ENCODE measurements at places on chromosomes 1 and 21.

DNA sequence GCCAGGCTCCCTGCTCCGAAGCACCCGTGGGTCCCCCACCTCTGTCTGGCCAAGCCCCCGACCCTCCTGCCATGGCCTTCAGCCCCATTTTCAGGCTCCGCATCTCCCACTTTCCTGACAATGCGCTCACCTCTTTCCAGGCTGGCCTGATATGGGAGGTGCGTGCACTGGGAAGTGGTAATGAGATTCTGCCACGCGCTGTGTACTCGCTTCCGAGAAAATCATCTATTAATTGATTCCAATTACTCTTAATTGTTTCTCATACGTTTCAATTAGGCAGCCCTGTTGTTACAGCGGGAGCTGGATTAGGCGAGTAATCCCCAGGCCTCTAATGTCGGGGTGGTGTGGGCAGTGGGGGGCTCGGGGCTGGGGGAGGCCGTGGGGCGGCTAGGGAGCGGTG is 122.4 kb upstream of the ARHGEF16 start:
- no peak for DNase-seq

DNA sequence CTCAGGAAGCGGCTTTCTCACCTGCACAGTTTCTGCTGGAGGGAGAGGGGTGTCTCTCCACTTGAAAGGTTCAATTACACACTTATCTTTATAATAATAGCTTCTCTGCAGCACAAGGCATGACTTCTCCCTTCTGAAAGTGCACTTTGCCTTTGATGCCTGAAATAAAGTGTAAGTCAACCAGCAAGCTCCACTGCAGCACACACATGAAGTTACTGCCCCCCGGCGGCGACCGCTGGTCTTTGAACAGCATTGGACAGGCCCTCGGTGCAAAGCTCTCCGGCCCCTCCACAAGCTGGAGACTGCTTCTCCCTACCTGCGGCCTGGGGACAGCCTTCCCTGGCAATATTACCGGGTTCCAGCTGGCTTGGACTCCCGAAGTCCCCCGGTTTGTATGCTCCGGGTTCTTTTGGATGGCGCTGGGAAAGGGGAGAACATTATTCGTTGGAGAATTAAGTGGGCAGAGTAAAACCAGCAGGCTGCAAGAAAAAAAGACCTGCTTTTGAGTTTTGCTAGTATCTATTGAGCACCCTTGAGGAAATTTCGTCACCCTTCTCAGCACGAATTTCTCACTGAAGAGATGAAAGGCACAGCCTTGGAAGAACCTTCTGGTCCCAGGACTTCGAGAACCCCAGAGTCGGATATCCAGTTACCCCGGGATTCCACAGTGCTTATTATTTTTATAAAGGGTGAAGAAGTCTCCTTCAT is 11.8 kb downstream of the RCAN1 start:
- peak; percentile 59 for DNase-seq

DNA sequence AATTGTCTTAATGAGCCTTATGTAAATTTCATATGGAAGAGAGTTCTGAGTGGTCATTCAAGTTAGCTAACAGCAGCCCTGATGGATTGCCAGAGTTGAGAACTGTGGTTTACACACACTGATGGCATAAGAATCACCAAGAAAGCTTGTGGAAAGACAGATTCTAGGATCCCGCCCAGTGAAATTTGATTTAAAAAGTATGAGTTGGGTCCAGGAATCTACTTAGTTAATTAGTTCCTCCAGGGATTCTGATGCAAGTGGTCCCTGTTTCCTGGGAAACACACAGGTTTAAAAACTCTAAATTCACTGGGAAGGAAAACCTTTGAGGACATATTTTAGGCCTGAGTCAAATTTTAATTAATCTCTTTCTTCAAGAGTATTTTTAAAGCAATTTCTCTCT is 144.3 kb downstream of the NTPCR start:
- DNase-seq, result no peak

GRCh38 chr1:20950679-20951078 is 163.6 kb upstream of the HP1BP3 start:
- no peak for DNase-seq

DNA sequence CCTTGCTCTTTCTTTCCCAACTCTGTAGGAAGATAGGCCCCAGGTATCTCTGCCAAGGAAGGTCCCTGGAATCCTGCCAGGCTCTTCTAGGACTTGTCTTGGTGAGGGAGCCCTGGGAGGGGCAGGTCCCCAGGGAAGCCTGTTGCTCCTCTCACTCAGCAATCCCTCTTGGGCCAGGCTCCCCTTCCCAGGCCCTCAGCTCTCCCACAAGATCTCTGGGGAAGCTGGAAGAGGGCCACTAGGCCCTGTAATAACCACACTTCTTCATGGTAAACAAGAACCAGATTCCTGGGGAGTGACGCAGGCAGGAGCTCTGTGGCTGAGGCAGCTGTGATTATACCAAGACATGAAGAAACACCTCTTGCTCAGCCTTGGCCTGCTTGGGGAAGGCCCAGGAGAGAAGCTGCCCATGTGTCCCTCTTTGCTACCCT is 9.9 kb upstream of the MAPKAPK2 start:
- no peak for DNase-seq

DNA sequence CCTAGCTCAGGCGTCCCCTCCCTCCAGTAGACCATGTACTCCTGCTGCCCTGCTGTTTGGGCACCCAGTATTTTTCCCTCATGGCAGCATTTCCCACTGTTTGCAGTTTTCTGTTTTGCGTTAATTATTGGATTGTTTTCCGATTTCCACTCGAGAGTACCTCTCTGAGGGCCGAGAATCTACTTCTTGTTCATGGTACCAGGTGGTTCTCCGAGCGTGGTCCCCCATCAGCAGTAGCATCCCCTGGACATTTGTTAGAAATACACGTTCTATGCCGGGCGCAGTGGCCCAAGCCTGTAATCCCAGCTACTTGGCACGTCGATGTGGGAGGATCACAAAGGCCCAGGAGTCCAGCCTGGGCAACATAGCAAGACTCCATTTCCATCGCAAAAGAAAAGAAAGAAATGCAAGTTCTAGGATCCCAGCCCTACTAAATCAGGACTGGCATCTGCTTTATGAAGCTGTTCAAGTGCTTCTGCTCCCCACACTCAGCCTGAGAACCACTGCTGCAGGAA is 690 bp downstream of the RRP1 start:
- DNase-seq, result peak; percentile 25

DNA sequence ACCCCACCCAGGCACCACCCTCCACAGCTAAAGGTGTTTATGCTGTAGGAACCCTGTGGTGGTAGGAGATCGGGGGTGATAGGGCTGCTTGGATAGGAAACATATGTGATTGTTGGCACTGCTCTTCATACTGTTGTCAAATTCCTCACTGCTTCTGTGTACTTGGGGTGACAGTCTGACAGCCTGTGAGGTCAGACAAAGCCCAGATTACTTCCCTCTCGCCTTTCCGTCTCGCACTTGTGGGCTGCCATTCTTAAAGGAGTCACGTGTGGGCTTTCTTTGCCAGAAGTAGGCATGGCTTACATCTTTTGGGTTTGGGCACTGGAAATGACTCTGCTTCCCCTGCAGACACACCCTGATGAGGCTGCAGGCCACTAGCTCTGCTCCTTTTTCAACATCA is 363.8 kb downstream of the DISC1 start:
- no peak for DNase-seq

DNA sequence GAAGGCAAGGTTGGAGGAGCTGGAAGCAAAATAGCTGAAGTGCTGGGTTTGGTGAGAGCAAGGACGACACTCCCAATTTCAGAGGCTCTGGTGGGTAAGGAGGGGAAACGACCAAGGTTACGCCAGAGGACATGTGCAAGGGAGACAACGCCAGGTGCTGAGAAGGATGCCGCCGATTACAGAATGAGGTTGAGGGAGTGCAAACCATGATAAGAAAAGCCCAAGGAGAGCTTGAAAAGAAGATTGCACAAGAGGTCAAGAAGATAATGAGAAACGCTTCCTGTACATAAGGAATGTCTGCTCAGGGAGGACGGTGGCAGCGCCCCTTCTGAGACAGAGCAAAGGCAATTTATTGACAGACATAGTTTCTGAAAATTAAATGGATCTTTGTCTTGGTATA is 382.0 kb upstream of the PROX1 start:
- DNase-seq, result no peak

DNA sequence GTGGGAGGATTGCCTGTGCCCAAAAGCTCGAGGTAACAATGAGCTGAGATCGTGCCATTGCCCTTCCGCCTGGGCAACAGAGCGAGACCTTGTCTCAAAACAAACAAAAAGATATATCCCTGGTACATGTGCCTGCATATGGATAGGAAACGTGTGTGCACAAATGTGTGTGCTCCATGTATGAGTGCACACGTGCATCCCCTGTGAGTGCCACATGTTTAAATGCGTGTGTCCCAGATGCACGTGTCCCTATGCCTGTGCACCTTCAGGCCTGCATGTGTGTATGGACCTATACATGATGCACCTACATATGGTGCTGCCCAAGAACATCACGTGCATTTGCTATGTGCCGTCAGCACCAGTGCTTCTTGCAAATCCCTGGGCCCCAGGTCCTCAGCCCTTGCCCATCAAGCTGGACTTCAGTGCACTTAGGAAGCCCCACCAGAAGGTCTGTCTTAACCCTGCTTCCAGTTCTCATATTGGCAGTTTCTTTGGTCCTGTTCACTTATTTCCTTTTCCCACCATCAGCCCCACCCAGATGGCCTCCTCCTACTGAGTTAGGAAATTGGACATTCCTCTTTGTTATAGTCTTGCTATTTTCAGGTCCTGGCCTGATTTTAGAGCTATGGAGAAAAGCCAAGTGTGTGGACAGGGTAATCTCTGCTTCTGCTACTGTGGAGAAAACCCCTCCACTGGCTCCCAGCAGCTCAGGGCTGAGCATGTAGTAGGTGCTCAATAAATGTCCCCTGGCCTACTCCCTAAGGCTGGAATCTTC is 15.4 kb downstream of the TIE1 start:
- no peak for DNase-seq

- DNase-seq, result no peak
These were observed 215.4 kb downstream of the ZNF648 start for GRCh38 chr1:181846001-181846645.

GRCh38 chr1:166903232-166903631 is 27.2 kb upstream of the TADA1 start:
- DNase-seq, result peak; percentile 45

GRCh38 chr1:74733604-74734484 is 892 bp downstream of the TYW3 start:
- peak; percentile 89 for DNase-seq

- peak; percentile 20 for DNase-seq
These were observed 21.7 kb downstream of the ITPKB start for GRCh38 chr1:226717256-226717909.

- DNase-seq, result no peak
These were observed 12.3 kb upstream of the LRRC8D start for GRCh38 chr1:89808441-89809117.

DNA sequence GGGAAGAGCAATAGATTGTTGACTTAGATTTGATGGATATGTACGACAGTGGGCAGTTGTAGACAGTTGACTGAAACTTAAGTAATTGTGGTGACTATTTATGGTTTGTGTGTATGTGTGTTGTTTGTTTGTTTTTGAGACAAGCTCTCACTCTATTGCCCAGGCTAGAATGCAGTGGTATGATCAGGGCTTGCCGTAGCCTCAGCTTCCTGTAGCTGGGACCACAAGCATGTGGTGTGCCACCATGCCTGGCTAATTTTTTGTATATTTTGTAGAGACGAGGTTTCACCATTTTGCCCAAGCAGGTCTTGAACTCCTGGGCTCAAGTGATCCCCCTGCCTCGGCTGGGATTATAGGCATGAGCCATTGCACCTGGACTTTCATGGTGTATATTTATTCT is 9.8 kb downstream of the SDHC start:
- no peak for DNase-seq

GRCh38 chr1:164613176-164613575 is 54.2 kb downstream of the PBX1 start:
- DNase-seq, result no peak

DNA sequence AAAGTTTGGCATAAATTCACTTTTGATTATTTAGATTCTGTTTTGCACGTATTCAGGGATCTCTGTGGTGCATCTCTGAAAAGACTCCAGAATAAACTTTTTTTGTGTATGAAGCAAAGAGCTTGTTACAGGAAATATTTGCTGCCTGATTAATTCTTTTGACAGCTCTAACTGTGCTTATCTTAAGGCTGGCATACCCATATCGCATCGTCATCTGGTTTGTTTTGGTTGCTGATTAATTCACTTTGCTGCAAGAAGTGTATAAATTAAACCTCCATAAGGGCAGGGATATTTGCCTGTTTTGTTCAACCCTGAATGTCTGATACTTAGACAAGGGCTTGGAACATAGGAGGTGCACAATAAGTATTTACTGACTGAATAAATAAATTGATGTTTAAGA is 17.5 kb upstream of the DUSP10 start:
- DNase-seq, result peak; percentile 52

- no peak for DNase-seq
These were observed 57.6 kb upstream of the CRB1 start for GRCh38 chr1:197210426-197210825.

GRCh38 chr21:34046917-34047316 is 26.5 kb upstream of the MRPS6 start:
- no peak for DNase-seq

DNA sequence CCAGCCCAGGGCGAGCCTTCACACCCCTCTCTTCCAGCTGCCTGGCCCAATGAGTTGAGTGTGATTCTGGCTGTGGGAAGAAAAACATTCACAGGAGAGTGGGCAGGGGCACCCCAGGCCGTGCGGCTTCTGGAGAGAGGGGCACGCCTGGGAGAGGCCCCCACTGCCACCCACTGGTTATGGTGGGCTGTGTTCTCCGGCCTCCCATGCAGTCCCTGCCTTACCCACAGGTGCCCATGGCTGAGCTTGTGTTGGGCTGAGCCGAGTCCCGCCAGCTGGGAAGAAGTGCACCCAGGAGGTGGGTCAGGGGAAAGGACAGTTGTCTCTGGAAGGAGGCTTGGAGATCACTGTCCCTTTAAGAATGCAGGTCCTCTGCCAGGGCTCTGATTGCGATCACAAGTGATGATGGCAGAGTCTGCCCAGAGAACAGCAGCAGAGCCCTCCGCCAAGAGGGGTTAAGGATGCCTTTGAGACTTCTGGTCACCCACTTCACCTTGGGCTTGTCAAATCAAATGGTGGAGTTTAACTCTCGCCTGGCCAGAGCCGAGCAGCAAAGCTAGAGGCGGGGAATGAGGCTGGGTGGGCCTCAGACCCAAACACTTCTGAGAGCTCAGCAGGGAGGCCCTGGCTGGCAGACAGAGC is 124.7 kb upstream of the ARHGEF16 start:
- DNase-seq, result no peak

DNA sequence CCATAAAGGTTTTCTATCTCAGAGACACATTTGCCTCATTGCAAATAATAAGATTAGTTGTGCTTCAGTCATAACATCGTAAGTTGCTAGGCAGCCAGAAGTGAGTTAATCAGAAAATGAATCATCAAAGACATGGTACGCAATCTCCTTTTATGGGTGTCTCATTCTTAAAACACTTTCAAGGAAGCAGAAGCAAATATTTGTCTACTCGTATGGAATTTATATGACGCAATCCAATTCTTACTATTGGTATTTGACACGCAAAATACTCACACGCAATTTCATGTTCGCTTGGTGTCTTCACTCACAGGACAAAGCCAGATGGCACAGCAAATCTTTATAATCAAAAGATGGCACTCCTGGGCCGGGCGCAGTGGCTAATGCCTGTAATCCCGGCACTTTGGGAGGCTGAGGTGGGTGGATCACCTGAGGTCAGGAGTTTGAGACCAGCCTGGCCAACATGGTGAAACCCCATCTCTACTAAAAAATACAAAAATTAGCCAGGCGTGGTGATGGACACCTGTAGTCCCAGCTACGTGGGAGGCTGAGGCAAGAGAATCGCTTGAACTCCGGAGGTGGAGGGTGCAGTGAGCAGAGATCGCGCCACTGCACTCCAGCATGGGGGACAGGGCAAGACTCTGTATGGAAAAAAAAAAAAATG is 56.4 kb downstream of the HLCS start:
- DNase-seq, result no peak

GRCh38 chr1:211920602-211921226 is 90.2 kb upstream of the LPGAT1 start:
- DNase-seq, result no peak

Measured in hematopoietic multipotent progenitor cell treated with erythropoietin and hydrocortisone succinate and interleukin-3 and kit ligand, for 8 days (in vitro differentiated cells).